Renal cortex interstitium (tissue), 15 donors: ENCODE measurements at places on chromosomes 4 and X.
A peak's percentile ranks its signal among the peaks of the same experiment; 100 is the strongest.

GRCh38 chr4:54843106-54843505 lies 185.3 kb downstream of the KIT start:
- no peak for DNase-seq

GRCh38 chr4:142909908-142910307 lies 63.8 kb upstream of the INPP4B start:
- no peak for DNase-seq

GRCh38 chr4:40984051-40984450 lies 230.3 kb downstream of the APBB2 start:
- no peak for DNase-seq

DNA sequence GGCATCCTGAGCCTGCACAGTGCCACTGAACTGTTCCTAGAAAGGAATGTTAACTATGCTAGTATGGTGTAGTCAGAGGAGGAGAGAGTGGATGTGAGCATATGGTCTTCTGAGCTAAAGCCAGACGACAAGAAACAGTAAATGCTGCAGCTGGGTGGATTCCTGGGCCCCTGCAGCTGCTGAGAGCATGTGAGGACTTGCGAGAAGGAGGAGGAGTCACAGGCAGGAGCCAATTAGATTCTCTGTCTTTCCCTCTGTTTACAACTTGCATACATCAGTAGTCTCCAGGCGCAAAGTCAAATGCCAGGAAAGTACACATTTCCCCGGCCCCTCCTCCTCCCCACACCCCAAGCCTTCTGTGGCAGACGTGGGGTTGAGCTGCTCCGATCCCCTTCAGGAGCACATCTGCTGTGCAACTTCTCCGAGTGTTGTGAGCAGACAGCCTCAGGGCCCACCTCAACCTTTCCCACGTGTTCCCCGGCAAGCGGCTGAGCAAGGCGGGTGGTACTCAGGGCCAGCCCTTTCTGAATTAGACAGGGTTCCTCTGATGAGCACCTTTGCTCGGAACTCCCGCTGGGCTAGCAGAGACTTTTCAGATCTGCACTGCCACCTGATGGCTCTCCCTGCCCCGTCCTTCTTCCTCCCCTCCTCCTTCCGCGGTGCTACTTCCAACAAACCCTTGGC lies 108.7 kb upstream of the ATP6AP2 start:
- DNase-seq, result peak; percentile 47

GRCh38 chr4:75737398-75737797 lies 13.0 kb downstream of the USO1 start:
- no peak for DNase-seq
